ENCODE measurements at places on chromosomes 7 and 10.

DNA sequence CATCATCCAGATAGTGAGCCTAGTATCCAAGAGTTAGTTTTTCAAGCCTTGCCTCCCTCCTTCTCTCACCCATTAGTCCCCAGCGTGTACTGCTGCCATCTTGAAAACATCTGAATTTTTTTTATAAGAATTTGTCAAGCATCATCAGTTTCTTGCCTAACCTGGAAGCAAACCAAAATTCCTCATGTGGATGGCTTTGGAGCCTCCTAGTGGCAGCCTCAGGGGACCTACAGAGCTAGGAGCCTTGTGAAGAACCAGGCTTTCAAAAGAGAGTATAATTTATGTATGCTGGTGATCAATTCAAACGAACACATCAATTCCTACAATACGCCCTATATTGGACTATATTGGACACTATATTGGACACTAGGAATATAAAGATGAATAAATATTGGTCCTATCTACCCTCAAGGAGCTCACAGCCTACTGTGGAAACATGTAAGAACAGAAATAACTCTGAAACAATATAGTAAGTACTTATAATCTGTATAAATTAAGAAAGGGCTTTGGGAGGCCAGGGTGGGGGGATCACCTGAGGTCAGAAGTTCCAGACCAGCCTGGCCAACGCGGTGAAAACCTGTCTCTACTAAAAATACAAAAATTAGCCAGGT lies 63.4 kb downstream of the HPSE2 start:
- DNase-seq = no peak

GRCh38 chr10:33307835-33308234 lies 26.6 kb downstream of the NRP1 start:
- DNase-seq = no peak

GRCh38 chr7:31065021-31065593 lies 13.0 kb downstream of the ADCYAP1R1 start:
- DNase-seq = no peak

DNA sequence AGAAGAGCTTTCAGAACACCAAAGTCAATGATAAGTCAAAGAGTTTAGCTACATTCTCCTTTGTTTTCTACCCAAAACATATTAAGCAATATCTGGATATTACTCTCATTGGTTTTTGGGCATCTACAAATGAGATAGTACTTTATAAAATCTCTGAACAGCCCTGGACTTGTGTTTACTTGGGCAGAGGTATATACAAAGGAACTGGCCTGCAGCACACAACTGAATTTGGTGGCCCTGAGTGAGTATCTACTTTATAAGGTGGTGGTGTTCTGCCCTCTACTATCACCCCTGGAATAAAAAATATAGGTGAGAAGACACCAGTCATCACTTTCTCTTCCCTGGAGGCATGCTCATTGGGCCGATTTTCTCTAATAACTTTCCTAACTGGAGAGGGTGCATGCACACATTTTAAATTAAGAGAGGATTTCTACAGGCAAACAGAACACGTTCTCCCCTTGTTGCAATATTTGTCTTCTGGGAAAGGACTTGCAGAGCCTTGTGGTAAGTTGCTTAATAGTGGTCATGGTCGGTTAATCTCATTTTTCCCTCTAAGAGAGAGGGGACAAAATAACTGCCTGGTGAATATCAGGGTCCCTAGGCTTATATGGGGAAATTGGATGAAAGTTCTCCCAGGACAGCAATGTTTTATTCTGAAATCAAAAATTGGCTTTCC lies 41.1 kb downstream of the OTUD1 start:
- no peak for DNase-seq

DNA sequence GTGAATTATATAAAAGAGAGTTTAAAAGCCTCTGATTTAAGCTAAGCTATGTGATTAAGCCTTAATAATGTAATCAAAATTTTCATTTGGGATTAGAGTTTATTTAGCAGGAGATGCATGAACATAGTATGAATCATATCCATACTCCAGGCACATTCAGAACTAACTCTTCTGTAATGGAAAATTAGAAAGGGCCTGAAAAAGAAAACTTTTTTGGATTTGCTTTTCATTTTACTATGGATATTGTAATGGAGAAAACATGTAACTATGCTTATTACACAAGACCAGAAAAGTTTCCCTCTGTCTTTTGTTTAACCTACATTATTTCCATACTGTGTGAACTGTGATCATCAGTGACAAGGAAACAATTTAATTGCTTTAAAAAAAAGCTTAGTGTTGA lies 22.0 kb downstream of the TES start:
- no peak for DNase-seq

- no peak for DNase-seq
Measured at GRCh38 chr7:24496036-24496435, 77.2 kb upstream of the PALS2 start.

DNA sequence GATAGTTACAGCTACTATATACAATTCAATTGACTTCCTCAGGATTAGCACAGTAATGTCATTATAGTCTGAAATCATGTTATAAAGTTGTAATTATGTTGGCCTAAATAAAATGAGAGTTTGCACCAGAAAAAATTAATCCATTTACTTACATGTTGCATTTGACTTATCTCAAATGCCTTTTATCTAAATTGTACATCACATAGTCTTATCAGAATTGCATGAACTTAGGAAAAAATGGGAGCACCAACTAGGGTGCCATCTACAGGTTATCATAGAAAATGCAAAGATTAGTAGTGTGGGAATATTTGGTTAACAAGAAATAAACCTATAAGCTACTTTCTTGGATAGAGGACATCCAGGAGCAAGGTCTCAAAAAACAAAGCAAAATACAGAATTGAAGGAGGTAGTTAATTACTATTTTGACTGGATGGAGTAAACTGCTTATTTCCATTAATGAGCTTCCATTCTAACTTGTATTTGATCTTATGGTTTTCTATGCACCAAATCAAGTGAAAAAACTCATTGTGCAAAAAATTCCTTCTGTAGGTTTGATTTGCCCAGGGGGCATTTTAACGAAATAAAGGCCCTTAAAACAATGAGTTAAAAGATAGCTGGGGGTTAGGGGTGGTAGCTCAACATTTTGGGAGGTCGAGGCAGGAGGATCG lies 60.0 kb upstream of the ORC5 start:
- DNase-seq = no peak

GRCh38 chr10:45452268-45452667 lies 78.3 kb downstream of the ALOX5 start:
- no peak for DNase-seq

DNA sequence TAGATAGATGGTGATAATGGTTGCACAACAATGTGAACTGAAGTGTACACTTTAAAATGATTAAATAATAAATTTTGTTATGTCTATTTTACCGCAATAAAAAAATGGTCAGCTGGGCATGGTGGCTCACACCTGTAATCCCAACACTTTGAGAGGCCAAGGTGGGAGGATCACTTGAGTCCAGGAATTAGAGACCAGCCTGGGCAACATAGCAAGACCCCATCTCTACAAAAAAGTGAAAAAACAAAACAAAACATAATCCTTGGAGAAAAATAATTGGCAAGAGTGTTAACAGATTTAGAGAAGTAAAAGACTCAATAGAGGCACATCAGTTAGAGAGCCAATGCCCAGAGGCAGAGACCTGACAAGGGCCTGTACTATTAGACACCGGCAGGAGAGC lies 9.9 kb upstream of the RPEL1 start:
- DNase-seq = no peak

- no peak for DNase-seq
Measured at GRCh38 chr7:152367170-152367569, 68.6 kb downstream of the KMT2C start.

- no peak for DNase-seq
Measured at GRCh38 chr10:119499677-119500002, 42.9 kb downstream of the RGS10 start.

DNA sequence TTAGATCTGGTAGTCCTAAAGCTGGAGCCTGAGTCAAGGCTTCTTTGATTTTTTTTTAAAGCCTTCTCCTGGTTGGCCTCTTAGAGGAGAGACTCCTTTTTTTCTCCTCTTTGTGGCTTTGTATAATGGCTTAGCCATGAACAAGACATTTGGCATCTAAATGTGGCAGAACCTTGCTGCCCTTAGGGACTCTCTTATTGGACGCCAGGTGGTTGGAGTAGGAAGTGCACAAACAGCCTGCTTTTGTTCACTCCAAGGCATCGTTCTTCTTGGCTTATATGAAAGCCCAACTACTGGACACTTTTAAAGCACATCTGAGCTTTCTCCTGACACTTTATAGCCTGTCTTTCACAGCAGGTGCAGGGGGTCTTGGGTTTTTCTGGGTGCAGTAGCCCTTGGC lies 25.0 kb downstream of the ZPBP start:
- no peak for DNase-seq

- no peak for DNase-seq
Measured at GRCh38 chr7:129423700-129424410, 10.4 kb upstream of the STRIP2 start.

GRCh38 chr10:60769406-60769805 lies 8.9 kb upstream of the CDK1 start:
- no peak for DNase-seq

- no peak for DNase-seq
Measured at GRCh38 chr10:31179091-31179680, 139.8 kb upstream of the ZEB1 start.

GRCh38 chr10:121655254-121656144 lies 57.3 kb upstream of the FGFR2 start:
- DNase-seq = no peak

- no peak for DNase-seq
Measured at GRCh38 chr10:116654816-116655215, 34.1 kb downstream of the PNLIPRP2 start.

DNA sequence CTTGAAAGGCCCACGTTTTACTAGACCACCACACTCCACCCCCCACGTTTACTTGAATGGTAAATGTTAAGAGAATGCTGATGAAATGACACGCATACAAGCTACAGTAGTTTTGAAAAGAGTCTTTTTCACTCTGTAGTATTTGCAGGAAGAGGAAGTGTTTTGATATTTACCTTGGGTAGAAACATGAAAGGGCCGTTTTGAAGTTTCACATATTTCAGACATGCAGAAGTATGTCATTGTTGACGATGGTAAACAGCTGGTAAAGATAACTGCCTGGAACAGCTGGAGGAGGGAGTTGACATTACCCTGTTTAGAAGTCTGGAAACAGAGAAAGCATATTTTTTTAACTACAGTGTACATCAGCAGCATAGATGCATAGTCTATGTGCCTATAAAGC lies 160.7 kb downstream of the NXPH1 start:
- no peak for DNase-seq

DNA sequence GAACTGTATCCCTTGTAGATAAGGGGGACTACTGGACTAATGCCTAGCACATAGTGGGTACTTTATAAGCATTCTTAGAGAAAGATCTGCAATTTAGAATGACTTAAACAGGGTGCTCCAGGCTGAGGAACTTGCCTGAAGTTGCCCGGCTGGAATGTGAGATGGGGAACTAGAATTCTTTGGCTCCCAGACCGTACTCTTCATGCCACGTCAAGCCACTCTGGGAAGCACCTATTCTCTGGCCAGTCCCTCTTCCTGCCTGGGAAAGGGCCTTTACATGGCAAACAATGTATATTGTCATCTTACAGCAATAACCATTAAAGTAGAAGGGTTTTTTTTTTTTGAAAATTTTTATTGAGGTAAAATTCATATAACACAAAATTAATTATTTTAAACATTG lies 34.5 kb downstream of the ATXN7L1 start:
- no peak for DNase-seq

GRCh38 chr10:74922921-74923320 lies 96.5 kb downstream of the KAT6B start:
- no peak for DNase-seq

DNA sequence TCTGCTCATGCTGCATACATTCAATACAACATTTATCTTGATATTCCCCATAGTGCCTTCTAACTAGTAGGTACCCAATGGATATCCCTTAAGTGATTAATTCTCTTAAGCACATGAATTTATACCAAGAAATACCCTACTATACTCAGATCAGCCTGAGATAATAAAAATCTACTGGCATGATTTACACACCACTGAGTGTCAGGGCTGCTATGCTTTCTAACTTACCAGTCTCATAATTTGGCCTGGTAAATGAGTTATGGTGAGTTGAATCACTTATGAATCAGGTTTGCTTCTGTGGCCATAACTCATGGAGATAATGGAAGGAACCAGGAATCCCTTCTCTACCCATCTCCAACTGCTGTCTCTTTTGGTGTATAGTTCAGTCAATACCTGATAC lies 122.8 kb downstream of the THSD7A start:
- DNase-seq = no peak

GRCh38 chr7:11557627-11558026 lies 274.4 kb downstream of the THSD7A start:
- no peak for DNase-seq

DNA sequence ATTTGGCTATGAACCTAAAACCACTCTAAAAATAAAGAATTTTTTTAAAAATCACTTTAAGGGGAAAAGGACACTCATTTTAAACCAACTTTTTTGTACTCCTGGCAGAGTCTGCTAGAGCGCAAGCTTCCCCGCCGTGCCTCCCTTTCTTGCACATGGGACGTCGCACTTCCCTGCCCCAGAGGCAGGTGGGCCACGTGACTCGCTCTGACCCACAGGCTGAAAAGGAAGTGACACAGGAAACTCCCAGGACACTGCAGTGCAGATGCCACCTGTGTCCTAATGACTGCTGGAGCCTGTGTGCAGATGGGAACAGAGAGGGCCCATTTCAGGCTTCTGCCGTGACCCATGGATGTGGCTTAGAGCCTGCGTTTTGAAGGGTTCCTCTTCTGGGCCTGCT lies 142.1 kb upstream of the LANCL2 start:
- DNase-seq = no peak

DNA sequence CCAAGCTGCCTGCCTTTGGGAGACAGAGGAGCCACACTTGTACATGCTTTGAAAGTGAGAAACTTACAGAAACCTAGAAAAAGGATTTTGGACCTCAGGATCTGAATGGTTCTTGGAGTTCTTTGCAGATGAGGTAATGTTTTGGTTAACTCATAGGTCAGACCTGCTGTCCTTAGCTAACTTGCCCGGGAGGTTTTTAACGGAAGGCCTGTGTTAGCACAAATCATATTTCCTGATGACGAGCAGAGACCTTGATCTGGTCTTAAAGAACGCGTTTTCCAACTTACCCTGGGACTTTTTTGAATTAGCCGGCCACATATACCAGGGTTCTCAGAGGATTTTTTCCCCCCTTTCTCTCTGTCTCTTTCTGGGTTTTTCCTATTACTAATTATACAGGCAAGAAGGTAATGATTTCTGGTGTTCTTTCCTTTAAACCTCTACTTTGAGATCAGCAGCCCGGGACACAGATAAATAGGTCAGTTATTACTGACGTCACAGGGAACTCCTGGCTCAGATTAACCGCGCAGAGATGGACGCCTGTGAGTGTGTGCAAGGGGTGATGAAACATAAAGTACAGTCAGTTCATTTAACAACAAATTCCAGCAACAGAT lies 101.7 kb upstream of the KLF6 start:
- no peak for DNase-seq

All from activated naive CD4-positive, alpha-beta T cell treated with anti-CD3 and anti-CD28 coated beads, Interleukin-2, amount 50 U/mL, for 72 hours (primary cell).